HuH-7 (cell line): ENCODE measurements at places on chromosomes 12 and 14.

GRCh38 chr12:106181401-106182114, 42.8 kb upstream of the NUAK1 start:
- no peak for DNase-seq

GRCh38 chr12:3417937-3418462, 73.0 kb upstream of the PRMT8 start:
- no peak for DNase-seq

- DNase-seq = peak; percentile 82
Measured at GRCh38 chr14:105491366-105491973, 424 bp downstream of the TEDC1 start.

DNA sequence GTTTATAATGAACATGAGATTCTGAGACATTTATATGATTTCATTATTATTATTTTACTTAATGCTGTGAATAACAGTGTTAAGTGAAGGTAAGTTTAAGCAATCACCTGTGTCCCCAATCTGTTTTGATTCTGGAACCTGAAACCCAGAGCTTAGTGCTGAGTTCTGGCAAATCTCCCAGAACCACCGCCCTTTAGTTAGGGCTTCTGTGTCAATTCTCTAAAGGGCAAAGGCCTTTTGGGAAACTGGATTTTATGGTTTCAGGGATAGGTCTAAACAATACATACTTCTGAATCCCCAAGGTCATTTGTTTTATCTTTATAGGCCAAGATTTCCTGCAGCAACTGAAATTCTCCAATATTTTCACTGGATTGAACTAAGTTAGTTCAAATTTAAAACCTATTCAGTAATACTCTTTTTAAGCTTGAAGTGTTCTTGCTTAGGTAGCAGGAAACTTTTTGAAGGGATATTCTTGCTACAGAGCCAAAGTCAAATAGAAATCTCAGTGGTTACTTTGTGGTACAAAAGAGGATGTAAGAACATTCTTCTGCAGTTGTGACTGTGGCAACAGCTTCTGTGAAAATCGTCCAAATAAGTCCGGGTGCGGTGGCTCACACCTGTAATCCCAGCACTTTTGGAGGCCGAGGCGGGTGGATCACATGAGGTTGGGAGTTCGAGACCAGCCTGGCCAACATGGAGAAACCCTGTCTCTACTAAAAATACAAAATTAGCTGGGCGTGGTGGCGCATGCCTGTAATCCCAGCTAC, 10.0 kb upstream of the PKP2 start:
- peak; percentile 37 for DNase-seq

DNA sequence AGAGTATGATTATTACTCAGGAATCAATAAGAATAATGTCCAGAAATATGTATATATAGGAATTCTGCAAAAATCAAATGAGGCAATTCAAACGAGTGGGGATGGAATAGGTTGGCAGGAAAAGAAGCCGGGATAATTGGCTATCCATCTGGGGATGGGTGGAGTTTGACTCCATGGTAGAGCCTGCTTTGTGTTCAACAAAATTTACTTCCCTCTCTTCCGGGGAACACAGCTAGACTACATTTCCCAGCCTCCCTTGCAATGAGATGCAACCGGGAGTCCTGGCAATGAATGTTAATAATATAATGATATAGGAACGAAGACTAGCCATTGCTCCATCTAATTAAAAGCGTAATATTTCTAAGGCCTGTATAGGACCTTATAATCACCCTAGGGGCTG, 146.6 kb downstream of the EFCAB11 start:
- no peak for DNase-seq
